Lung (tissue), 17 donors: ENCODE measurements at places on chromosomes 1 and 21.
A peak's percentile ranks its signal among the peaks of the same experiment; 100 is the strongest.

DNA sequence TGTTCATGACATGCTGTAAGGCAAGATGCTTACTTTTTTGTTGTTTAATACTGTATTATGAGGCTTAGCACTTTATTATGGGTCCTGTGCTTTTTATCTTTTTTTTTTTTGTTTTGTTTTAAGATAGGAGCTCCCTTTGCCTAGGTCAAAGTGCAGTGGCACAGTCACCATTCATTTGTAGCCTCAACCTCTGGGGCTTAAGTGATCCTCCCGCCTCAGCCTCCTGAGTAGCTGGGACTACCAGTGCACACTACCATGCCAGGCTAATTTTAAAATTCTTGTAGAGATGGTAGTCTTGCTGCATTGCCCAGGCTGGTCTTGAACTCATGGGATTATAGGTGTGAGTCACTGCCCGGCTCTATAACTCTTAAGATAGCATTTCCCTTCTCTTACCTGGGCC lies 4.6 kb downstream of the UBAP2L start:
- no peak for DNase-seq

DNA sequence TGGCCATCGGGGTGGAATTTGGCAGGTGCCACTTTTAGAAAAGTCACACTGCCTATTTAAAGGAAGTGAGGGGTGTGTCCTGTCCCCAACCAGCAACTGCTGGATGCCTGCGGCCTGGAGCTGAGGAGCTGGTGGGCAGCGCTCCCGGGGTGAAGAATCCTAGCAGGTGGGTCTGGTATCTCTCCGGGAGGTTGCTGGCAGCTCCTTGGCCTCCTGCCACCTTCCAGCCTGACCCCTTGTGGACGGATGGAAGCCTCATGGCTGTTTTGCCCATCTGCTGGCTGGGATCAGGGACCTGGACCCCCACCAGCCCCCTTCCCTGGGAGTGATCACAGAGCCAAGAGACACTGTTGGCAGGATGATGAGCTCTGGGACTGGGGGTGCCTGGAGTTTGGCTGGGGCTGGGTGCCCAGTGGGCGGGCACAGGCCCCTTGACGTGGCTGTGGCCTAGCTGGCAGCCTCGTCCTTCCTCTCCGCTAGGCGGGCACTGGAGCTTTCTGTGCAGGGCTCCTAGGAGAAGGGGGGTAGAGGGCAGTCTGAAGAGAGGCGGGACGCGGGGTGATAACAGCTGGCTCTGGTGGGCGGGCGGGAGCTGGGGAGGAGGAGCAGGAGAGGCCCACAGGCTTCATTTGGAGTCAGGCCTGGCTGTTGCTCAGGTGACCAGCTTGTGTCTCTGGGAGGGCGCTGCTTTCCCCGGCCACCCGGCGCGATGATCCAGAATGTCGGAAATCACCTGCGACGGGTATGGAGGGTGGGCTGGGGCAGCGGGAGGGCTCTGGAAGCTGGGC lies at the start of gene ACOT11:
TSS of gene ACOT11 (plus strand) at position 628 of the 788 bp plus-strand sequence. CDS start at position 710, 82 bp downstream.
- DNase-seq = peak; percentile 93

DNA sequence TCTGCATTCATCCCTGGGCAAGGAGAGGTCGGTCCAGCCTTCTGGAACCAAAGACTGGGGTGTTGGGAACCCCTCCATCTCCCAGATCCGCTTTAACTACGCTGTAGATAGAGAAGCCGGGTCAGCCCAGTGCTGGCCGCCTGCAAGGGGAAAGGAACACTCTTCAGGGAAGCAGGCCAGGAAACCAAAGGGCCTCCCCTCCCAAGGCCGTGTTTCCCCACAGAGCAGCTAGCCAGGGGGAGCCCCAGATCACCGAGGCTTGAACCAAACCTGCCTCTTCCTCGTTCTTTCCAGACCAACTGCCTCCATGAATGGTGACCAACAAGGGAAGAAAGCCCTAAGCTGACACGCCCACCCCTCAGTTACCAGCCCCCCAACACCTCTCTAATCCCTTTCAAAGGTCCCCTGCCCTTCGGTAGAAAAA lies 1.2 kb upstream of the CHD5 start:
- no peak for DNase-seq

GRCh38 chr1:94737124-94737998 lies 82.8 kb upstream of the SLC44A3 start:
- peak; percentile 46 for DNase-seq

DNA sequence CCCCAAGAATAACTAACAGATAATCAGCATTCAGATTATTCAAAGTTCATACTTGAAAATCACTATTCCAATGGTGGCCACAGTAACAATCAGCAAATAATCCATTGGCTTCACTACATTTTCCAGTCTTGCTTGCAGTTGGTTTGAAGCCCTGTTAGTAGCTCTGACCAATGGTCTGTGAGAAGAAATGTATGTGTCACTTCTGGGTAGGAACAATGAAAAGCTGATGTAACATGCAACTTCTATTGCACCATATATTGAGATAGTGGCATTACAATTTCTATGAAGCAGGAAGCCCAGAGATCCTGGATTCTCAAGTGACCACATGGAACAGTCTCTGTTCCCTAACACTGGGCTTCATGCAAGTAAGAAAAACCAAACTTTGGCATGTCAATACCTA lies 250.9 kb upstream of the DAB1 start:
- no peak for DNase-seq

GRCh38 chr1:169601096-169601881 lies 15.0 kb upstream of the F5 start:
- peak; percentile 30 for DNase-seq

DNA sequence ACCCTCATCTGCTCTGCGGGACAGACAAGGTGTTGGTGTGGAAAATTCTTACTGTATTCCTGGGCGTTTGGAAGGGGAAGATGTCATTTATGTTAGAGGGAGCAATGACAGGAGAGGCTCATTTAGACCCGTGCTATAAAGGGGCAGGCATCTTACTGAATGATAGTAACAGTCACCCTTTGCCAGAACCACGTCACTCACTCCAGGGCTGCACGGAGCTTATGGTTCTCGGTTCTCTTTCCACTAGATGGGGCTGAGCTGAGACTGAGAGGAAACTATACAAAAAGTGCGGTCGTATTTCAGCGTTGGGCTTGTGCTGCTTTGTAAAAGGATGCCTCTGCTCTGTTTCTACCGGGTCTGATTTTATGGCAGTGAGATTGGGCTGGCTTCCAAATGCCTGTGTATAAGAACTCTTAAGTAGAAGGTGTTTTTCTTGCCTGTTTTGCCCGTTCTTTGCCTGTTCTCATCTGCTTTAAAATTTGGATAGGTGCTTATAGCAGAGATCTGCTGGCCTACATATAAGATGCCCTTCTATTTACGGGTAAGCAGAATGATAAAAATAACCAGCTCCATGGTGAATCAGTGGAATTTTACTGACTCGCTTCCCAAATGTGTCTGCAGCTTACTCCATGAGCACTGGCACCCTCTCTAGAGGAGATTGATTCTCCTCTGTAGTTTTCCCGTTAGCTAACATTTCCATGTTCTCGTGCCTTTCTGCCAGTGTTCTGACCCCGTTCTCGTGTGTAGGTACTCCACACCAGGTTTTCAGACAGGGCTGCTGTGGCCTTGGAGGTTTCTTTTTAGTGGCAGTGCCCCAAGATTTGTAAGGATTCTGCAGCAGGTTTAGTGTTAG lies 55.9 kb downstream of the MRPS6 start:
- peak; percentile 80 for DNase-seq

DNA sequence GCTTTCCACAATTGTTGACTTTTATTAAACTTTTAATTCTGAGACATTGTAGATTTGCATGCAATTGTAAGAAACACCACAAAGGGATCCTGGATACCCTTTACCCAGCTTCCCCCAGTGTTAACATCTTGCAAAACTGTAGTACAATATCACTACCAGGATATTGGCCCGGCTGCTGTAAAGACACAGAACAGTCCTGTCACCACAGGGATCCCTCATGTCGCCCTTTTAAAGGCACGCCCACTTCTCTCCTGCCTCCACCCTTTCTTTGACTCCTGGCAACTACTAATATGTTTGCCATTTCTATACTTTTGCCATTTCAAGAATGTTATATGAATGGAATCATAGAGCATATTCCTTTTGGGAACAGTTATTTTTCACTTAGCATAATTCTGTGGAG lies 37.0 kb downstream of the NAV1 start:
- DNase-seq = no peak
